ENCODE measurements at places on chromosomes 4 and X. TPM values are rescaled to one million over a fixed set of nuclear protein-coding genes. Genes with fewer than 3 reads are reported as not detected.

PSAPL1 gene
- 0.52 TPM for total RNA-seq

SULT1B1 gene
- 1.8 TPM for total RNA-seq

DNA sequence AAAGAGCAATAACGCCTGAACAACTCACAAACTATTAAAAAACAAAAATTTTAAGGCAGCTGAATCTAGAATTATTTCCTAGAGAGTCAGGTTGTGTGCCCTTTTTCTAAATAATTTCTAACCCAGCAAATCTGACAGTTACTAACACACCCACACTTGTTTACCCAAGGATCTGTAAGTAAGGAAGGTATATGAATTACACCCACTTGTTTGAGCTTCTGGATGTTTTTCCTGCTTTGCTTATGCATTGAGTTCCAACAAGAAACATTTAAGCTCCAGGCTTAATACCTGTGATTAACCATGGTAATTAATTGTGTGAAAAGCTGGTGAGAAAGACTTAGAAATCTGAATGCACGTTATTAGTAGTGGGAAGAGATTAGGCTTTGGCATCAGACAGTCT, 1.5 kb downstream of the NIPAL1 start:
- DNase-seq = no peak

DNA sequence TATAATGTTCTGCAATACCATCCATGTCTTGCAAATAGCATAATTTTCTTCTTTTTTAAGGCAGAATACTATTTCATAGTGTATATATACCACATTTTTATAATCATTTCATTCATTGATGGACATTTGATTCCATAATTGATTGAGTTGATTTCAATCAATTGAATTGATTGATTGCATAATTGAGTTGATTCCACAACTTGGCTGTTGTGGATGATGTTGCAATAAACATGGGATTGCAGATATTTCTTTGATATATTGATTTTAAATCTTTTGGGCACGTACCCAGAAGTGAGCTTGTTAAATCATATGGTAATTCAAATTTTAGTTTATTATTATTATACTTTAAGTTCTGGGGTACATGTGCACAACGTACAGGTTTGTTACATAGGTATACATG, 232.8 kb downstream of the GALNTL6 start:
- DNase-seq = no peak

DNA sequence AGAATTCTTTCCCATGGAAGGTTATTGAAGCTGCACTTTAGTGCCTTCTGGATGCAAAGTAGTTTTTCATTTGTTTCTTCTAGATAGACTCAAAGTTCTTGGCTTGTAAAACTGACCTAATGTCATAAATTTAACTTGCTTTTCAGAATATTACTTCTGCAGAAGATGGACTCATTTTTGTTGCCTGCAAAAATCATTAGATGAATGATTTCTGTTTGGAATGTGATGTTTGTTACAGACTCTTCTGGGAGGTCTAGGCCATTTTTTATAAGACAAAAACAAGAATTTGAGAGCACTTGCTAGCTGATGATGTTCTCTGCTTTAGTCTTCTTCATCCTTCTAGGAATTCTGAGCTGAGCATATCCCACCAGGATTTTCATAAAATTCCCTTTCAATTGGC, 308.6 kb upstream of the GIMD1 start:
- no peak for DNase-seq

GRCh38 chrX:34619920-34620319, 37.2 kb downstream of the TMEM47 start:
- no peak for DNase-seq

- no peak for DNase-seq
Observed at GRCh38 chr4:4274226-4274625, 15.7 kb downstream of the LYAR start.

GRCh38 chrX:15274946-15275345, 5.1 kb upstream of the ASB9 start:
- DNase-seq = no peak

GRCh38 chrX:68719181-68719903, 71.9 kb downstream of the STARD8 start:
- no peak for DNase-seq

GRCh38 chr4:88659055-88659889, 38.4 kb downstream of the NAP1L5 start:
- DNase-seq = peak; percentile 70
